CD4-positive, alpha-beta T cell treated with Interferon alpha-2 for 1 hour (primary cell): ENCODE measurements at places on chromosomes 12 and 14.

GRCh38 chr12:132109741-132110140 is 34.4 kb downstream of the DDX51 start:
- DNase-seq, result no peak

DNA sequence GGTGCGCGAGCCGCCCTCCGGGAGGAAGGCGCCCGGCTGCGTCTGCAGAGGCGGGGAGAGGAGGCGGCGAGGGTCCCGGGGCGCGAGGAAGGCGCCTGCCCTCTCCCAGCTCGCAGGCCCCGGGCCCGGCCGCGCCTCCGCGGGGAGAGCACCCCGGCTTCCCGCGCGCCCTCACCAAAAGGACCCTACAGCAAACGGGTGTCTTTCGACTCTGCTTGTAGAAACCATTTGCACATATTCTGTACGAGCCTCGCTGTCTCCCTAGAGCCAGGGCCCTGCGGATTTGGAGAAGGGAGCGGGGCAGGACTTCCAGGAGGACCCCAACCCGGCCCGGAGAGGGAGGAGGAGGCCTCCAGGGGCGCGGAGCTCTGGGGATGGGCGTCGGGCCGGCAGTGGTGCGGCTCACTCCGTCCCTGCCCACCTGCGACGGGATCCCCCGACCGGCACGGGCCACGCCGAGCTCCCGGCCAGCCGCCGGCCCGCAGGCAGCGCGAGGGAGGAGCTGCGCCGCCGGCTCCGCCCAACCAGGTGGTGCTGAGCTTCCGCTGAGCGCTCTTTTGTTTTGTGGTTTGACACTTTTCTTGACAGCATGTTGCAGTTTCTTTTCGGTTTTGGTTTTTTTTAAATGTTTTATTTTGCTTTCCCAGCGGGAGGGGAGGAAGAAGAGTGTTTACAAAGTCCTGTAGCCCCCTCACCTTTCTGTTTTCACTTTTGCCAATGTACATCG is 103.3 kb upstream of the FKBP4 start:
- peak; percentile 19 for DNase-seq

DNA sequence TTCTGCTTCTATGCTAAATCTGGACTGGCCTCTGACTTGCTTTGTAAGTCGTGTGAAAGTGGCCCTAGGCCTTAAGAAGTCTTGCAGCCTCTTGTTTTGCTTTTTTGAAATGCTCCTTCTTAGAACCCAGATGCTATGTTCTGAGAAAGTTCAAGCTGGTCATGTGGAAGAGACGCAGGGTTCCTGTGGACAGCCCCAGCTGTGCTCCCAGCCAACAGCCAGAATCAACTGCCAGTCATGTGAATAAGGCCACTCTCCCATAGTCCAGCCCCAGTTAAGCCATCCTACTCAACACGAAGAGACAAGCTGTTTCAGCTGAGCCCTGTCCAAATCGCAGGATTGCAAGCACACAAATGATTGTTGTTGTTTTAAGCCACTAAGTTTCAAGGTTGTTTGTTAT is 37.3 kb upstream of the TBPL2 start:
- no peak for DNase-seq

- no peak for DNase-seq
These were observed 24.0 kb upstream of the HIGD1C start for GRCh38 chr12:50928392-50928791.

DNA sequence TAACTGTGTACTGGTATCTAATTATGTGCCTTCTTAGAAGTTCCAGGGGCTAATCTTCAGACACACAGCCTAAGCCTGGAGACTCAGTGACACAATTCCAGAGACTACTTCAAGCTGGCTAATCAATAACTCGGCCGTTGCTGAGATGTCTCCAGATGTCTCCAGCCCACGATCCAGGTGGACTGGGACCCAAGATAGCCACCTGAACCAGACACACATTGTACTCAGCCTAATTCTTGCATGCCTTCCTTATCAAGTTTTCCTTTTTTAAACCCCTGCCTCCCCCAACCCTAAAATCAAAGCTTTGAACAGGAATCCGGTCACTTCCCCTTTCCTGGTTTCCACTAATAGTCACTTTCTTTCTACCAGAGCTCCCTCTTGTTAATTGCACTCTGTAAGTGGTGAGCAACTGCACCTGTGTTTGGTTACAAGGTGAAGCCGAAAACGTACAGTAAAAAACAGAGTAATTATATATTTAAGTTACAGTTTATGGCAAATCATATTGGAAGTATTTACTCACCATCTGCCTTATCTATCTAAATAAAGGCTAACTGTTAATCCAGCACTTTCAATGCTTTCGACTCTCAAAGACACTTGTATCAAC is 39.8 kb upstream of the PTGDR start:
- DNase-seq, result no peak

GRCh38 chr14:74960736-74961135 is 5.3 kb upstream of the PGF start:
- DNase-seq, result no peak

GRCh38 chr12:3328081-3328480 is 162.9 kb upstream of the PRMT8 start:
- DNase-seq, result no peak

GRCh38 chr12:84803661-84804060 is 108.9 kb downstream of the SLC6A15 start:
- no peak for DNase-seq
